ENCODE measurements at places on chromosomes 6 and 20.
A peak's percentile ranks its signal among the peaks of the same experiment; 100 is the strongest.

DNA sequence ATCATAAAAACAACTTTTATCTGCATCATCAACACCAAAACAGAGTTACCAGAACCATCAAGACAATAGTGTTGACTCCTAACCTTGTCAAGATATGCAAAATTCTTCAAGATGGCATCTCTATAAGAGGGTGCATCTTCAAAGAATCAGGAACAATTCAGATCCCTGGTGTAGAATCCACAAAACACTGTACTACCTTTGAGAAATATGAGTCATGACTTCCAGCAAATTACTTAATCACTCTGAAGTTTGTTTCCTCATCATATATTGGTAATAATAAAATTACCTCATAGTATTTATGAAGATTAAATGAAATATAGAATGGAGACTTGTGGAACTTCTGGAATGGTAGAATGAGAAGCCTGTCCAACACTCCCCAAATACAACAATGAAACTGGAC, 221.3 kb upstream of the SUPT3H start:
- no peak for DNase-seq

- DNase-seq = no peak
Observed at GRCh38 chr6:54860739-54861138, 14.2 kb downstream of the FAM83B start.

DNA sequence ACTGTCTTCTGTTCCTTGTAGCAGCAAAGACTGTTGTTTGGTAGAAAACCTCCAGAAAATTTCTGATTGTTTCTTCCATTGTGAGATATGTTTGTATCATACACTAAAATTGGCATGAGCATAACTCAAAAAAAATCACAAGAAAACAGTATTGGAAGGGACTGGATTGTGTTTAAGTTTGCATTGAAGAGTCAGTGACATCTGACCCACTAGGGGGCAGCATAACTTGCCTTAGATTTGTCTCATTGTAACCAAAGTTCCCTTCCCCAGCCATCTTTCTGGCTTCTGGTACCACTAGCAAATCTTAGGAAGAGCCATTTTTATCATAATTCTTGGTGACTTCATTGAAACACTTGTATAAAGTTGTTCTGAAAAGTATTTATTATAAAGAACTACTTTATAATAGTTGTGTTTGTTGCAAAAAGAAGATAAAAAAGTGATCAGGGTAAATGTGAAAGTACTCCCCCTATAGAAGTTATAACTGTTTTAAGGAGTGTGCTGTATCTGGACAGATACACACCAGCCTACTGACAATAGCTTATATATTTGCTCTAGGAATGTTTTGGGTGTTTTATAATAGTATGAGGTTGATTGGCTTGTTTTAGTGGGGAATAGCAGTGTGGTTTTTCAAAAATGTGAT, 7.7 kb downstream of the CSTF1 start:
- peak; percentile 75 for DNase-seq

- DNase-seq = no peak
Observed at GRCh38 chr6:68732423-68732822, 97.3 kb downstream of the ADGRB3 start.

DNA sequence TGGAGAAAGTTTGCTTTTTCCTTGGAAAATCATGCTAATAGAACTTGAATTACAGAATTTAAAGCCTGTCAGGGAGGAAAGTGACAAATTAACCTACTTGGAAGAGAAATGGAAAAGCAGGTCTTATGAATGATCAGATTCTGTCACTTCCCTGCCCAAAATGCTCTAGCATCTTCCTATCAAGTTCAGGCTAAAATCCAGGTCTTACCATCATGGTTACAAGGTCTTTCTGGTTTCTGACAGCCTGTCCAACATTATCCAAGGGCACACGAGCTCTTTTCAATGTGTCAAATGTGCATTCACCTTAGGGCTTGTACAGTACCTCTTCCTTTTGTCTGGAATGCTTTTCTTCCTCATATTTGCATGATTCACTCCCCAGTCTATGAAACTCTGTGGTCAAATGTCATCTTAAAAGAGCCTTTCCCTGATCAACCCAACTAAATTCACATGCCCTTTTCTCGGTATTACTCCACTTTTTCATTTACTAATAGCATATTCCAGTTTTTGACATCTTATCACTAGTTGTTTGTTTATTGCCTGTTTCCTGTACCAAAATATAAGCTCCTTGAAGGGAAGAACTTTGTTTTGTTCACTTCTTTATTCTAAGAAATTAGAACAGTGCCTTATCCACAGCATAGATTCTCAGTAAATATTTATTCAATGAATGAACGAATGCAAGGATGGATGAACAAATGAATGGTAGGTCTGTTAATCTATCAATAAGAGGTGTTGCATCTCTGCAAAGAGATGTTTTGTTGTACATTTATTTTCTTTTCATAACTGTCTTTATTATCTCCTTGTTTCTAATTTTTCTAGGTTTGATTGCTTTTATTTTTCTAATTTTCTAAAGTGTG, 139.5 kb downstream of the BCAS1 start:
- no peak for DNase-seq

DNA sequence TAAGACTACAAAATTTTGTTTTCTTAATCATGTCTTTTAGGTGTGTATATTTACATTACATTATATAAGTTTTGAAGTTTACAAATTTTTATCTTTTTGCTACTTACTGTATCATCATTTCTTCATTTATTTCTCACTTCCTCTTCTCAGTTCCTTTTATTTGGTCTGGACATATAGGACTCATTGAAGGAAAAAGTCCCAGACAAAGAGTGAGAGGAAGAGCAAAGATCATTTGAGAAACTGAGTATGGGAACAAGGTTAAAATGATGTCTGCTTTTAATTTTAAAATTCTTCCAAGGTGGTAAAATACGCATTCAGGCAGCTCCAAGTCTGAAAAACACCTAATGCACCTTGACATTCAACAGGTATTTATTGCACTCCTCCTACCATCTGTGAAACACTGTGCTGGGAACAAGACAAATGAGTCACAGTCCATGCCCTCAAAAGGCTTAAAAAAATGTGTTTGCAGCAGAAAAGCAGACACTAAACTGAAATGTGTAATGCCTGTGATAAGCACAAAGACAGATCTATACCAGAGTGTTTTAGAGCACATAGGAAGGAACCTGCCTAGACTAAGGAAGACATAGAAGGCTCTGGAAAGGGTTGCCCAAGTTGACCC, 63.2 kb downstream of the PKIB start:
- DNase-seq = peak; percentile 2

DNA sequence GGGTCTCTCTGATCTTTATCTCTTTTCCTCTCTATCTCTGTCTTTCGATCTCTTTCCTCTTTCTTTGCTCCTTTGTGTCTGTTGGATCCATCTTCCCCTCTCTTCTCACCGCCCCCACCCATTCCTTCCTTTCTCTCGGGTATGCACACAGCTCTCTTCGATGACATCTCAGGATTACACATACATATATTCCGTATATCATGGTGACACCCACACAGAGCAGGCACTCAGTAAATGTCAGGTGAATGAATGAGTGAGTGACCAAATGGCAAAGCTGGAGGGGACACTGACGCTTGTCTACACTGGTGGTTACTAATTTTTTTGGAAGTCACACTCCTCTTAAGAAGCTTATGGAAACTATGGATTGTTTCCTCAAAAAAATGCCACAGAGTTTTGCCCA, 9.9 kb downstream of the VSTM2L start:
- DNase-seq = no peak

DNA sequence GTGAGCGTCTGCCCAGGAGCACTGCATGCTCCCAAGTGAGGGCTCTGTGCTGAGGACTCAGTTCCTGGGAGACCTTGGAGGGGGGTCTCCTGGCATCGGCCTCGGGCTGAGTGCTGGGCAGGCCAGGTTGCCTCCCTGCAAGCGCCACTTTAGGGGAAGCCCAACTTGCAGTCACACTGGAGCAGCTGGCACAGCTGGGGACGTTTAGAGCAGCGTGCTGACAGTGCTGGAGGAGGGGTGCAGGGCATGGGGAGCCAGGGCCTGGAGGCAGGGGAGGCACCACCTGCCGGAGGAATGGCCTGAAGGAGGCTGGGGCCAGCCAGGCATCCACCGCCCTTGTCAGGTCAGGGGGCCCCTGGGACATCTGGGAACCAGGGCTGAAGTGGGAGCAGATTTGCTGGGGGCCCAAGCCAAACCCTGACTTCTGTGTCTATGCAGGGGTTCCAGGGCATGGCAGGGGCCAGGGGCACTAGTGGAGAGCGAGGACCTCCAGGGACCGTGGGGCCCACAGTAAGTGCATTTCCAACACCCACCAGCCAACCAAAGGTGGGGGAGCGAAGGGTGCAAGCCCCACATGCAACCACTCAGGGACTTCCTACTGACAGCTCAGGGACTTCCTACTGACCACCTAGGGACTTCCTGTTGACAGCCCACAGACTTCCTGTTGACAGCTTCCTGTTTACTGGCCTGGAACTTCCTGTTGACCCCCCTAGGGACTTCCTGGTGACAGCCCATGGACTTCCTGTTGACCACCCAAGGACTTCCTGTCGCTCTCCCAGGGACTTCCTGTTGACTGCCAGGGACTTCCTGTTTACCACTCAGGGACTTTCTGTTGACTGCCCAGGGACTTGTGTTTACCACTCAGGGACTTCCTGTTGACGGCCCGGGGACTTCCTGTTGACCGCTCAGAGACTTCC, 33.6 kb downstream of the COL20A1 start:
- no peak for DNase-seq

DNA sequence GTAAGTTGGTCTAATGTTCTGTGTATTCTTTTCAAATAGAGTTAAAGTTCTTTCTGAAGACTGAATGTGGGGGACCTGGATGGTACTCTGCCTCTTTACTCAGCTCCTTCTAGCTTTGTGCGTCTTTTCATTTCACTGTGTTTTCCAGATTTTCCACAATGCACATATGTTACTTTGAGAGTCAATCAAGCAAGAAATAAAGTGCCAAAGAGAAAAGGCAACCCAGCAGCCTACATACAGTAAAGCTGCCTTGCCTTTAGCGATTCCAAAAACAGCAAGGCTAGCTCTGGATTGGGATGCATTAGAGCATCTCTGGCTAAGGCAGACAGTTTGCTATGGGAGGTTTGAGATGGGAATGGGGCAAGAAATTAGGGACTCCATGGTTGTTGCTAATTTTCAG, 5.3 kb downstream of the C6orf163 start:
- no peak for DNase-seq

All from NAMALWA (cell line).